H1 (cell line): ENCODE measurements at places on chromosomes 5 and 9. TPM values are rescaled to one million over a fixed set of nuclear protein-coding genes. Genes with fewer than 3 reads are reported as not detected.
A peak's percentile ranks its signal among the peaks of the same experiment; 100 is the strongest.

Gene INSYN2B
- total RNA-seq, result not detected in 2 replicates

Gene PPP3R2
- not detected in 2 replicates for total RNA-seq

Gene DAB2IP
- total RNA-seq, result 39.5 and 41.4 TPM in 2 replicates

Gene TEX48
- total RNA-seq, result not detected in 2 replicates

Gene PLAC8L1
- total RNA-seq, result 0.92 TPM in 1 of 2 replicates, not detected in the other

Gene LRRC14B
- not detected in 2 replicates for total RNA-seq

Gene PCDHB2
- total RNA-seq, result 25.6 and 28.8 TPM in 2 replicates

Gene ABCA1
- total RNA-seq, result 7.8 and 8.5 TPM in 2 replicates

Gene CTXN3
- total RNA-seq, result not detected in 2 replicates

Gene PDE6A
- not detected in 2 replicates for total RNA-seq

Gene CDHR2
- total RNA-seq, result 0.43 and 0.69 TPM in 2 replicates

Gene KIF2A
- total RNA-seq, result 92.4 and 97.1 TPM in 2 replicates

Gene GEMIN5
- 46.1 and 47.0 TPM in 2 replicates for total RNA-seq

Gene GDF9
- 0.34 TPM in 1 of 2 replicates, not detected in the other for total RNA-seq

Gene WDR38
- not detected in 2 replicates for total RNA-seq

DNA sequence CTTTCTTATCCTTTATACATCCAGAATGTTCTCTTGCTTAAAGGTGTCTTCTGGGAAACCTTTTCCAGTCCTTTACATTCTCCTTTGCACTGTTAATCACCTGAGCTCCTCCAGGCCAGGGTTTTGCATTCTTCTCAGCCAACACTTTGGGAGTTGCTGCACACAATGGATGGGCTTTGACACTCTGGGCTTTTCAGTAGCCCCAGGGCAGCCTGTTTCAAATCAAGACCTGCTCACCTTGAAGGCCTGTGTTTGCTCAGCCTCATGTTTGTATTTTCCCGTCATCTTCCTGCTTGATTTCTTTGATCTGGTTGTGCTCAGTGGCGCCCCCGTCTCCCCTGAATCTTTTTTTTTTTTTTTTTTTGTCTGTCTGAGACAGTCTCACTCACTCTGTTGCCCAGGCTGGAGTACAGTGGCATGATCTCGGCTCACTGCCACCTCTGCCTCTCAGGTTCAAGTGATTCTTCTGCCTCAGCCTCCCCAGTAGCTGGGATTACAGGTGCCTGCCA, 41.0 kb downstream of the DMRT1 start:
- no peak for DNase-seq

DNA sequence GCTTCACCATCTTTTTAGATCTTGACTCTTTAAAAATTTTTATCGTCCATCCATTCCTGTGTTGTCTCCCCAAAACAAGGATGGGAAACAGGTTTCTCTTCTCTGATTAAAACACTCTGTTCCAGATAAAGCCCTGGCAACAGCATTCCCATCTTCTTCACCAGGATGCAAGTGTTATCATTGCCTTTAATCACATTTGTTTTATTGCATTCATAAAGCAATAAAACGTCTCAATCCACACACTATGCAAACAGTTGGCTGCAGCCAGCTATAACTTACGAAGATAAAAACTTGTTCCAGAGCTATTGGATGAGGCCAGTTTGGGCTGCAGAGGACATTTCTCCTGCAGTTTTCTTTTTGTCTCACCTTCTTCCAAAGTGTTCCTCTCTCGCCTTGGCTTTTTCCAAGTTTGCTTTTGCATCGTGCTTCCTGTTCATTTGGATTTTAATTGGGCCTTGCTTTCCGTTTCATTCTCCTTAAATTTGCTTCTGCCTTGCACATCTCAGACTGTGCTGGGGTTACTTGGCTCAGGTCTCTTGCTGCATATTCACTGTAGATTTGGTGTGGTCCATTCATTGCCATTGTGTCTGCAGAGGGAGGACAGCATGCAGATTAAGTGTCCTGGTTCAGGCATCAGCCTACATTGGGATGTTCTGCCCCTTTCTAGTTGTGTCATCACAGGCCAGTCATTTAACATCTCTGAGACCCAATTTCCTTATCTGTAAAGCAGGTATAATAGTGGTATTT, 136.5 kb upstream of the LIFR start:
- no peak for DNase-seq

DNA sequence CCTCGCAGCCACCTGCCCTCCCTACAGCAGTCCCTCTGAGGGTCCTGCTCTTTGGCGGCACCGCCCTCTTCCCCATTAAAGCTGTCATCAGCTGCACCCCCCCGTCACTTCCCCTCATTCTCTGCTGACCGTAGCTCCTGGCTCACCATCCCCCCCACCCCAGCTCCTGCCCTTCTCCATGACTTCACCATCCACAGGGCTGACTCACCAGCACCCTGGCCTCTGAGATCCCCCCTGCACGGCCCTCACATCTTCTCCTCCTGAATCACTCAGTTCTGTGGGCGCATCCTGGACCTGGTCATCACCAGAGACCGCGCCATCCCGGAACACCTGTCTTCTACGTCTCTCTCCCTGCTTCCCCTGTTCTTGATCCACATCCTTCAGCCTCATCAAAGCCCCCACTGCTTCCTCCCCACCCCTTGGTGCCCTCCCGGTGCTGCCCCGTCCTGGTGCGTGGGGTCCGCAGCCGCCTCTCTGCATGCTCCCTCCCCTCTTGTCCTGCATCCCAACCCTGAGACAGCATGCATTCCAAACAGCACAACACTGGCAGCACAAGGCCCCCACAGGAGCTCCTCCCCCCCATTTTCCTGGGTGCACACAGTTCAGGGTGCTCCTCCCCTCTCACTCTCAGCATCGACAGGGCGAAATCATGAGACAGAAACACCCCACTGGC, 12.9 kb downstream of the FLT4 start:
- no peak for DNase-seq

GRCh38 chr9:98706651-98707165, 2.0 kb downstream of the GABBR2 start:
- no peak for DNase-seq

- no peak for DNase-seq
Measured at GRCh38 chr5:122035913-122036312, 42.1 kb downstream of the LOX start.

DNA sequence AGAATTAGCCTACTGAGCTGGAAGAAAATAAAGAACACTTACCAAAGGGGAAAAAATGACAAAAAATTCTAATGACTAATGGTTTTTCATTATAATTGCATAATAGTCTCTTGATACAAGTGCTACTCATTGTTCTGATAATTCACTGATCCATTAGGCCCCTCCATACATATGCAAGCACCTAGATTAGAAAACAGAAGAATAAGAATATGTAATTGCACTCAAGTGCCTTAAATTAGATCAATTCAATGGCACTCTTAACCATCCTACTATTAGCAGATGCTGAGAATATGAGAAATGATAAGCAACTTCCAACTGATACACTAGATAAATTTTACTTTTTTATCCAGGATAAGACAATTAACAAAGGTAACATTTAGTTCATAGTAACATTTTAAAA, 440.9 kb upstream of the C9orf72 start:
- no peak for DNase-seq

DNA sequence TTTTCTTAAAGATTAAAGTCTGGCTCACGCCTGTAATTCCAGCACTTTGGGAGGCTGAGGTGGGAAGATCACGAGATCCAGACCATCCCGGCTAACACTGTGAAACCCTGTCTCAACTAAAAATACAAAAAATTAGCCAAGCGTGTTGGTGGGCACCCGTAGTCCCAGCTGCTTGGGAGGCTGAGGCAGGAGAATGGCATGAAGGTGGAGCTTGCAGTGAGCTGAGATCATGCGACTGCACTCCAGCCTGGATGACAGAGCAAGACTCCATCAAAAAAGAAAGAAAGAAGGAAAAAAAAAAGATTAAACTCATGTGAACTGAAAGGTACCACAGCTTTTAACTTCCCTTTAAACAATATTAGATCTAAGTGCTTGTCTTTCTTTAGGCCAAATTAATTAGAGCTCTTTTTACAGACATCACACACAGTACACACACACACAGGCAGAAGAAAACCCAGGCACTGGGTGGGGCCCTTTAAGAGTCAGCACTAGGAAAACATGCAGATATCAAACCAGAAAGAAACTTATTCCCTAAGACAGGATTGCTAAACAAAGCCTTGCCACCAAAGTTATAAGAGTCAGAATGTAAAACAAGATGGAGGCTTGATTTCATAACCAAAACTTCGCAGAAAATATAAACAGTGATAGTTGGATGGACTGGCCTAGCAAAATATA, 29.3 kb upstream of the UHRF2 start:
- no peak for DNase-seq

DNA sequence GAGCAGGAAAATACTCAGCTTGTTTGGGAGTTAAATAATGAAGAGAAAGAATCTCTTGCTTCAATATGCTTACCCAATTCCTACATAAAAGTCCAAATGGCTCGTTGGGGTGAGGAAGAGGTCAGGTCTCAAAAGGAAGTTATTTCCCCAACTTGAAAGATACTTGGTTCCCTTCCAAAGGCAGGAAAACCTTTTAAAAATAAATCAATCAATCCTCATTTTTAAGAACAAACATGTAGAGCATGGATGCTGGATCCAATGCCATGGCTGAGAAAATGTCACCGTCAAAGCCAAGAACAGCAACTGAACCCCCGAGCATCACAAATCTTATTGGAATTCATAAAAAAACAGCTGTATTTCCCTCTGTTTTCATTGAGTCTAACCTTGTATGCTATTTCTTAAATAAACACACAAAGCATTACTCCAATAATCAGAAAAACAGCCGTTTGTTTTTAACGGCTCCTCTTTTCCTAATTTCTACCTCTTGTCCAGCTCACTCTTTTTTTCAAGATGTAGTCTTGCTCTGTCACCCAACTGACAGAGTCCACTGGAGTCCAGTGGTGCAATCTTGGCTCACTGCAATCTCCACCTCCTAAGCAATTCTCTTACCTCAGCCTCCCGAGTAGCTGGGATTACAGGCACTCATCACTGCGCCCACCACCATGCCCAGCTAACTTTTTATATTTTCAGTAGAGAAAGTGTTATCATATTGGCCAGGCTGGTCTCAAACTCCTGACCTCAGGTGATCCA, 140.7 kb downstream of the GNA14 start:
- no peak for DNase-seq

DNA sequence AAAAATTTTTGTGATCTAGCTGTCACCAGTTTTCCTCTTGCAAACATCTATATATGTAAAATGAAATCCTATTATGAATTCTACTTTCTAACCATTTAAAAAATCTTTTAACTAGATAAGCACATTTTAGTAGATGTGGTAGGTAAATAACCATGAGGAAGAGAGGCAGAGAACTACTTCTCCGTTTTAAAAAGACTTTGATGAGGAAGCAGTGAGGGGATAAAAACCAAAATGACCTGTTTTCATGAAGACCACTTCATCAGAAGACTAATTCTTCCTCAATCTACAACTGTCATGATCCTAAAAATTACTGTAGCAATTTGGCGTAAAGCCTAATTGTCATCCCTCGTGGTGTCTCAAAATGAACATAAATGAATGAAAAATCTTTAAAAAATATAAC, 15.7 kb upstream of the ERBIN start:
- no peak for DNase-seq

DNA sequence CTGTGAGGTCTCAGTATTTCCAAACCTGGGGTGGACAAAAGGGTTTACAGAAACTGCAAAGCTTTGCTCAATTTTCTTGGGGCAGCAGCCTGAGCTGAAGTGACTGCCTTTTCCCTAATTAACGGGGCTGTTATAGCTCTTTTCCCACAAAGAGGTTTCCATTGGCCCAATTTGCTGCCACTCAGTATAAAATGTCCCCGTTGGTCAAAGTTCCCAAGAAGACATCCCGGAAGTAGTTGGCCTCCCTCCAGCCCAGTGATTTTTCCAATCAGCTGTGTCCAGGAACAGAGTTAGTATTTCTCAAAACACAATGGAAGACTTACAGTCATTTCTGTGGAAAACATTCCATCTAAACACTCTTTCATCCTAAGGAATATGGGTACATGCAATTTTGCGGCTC, 643.6 kb downstream of the ACTL7B start:
- no peak for DNase-seq

GRCh38 chr9:27799326-27799725, 226.0 kb upstream of the C9orf72 start:
- DNase-seq, result no peak

DNA sequence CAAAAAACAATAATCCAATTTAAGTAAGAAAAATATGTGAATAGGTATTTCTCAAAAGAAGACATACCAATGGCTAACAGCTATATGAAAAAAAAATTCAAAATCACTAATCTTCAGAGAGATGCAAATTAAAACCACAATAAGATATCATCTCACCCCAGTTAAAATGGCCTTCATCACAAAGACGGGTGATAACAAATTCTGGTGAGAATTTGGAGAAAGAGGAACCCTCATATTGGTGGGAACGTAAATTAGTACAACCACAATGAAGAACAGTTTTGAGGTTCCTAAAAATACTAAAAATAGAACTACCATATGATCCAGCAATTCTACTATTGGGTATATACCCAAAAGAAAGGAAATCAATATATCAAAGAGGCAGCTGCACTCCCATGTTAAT, 94.3 kb downstream of the TMEM167A start:
- DNase-seq, result no peak

- no peak for DNase-seq
Measured at GRCh38 chr5:83724935-83725334, 4.3 kb upstream of the HAPLN1 start.

DNA sequence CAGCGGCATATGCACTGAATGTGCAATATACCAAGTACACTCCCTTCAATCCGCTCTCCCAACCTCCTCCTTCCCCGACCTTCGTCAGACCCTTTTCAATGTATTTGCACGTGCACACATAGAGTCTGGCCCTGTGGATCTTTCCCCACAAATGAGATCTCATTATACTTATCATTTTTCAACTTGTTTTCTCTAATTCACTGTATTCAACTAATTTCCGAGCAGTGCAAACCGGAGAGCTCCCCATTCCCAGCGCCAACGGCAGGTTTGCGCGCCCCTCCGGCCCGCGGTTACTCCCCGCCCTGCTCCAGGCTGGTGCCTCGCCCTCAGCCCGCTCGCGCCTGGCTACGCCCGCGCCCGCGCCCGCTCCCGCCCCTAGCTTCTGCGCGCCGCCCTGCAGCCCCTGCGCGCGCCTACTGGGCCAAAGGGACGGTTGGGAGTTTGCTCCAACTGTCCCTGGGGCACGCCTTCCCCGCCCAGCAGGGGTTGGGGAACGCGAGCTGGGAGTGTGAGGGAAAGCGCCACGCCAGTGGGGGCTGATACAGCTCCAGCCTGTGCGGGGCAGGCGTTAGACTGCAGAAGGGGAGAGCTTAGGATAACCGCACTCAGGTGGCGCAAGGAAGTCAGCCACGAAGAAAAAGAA, 3.3 kb upstream of the CDC20B start:
- DNase-seq, result peak; percentile 88

DNA sequence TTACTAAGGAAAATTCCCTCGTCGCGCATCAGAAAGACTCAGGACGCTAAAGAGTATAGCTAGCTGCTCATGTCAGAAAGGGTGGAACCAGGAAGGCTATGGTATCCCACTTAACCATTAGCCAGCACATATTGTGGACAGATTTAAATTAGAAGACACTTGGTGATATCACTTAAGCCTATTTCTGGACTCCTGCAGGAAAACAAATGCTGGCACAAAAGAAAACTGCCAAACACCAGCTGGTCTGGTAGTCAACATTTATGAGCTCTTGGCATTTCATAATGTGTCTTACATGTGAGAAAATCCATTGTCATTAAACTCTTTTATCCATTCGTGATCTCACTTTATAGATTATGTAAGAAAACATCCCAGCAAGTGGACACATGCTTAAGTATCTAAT, 377.4 kb downstream of the PTPRD start:
- DNase-seq, result no peak

GRCh38 chr5:177510567-177511053, 984 bp upstream of the DOK3 start:
- DNase-seq, result no peak
